Bronchial epithelial cell (primary cell): ENCODE measurements at places on chromosomes 6 and 20. TPM values are rescaled to one million over a fixed set of nuclear protein-coding genes. Genes with fewer than 3 reads are reported as not detected.
A peak's percentile ranks its signal among the peaks of the same experiment; 100 is the strongest.

DNA sequence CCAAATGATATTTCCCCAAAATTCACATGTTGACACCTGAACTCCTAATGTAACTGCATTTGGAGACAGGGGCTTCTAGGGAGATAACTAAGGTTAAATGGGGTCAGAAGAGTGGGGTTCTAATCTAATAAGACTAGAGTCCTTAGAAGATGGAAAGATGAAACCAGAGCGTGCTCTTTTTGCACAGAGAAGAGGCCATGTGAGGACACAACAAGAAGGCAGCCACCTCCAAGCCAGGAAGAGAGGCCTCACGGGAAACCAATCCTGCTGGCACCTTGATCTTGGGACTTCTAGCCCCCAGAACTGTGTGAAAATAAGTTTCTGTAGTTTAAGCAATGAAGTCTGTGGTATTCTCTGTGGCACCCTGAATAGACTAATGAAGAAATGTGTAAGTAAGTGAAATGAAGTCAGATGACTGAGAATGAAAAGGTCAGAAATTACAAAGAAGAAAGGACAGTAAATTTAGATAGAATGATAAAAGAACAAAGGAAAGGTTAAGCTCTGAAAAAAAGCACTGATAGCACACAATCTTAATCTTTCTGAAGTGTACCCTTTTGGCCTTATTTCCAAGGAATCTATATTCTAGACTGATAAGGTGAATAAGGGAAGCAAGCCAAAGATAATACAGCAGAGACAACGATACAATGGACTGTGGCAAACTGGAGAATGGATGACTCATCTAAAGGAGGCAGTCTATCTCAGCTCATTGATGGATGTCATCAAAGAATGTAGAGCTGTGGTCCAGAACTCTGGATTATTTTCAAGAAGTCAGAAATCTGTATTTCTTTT lies 110.4 kb downstream of the MYB start:
- peak; percentile 34 for DNase-seq

GRCh38 chr6:35328108-35328723 lies 14.1 kb upstream of the PPARD start:
- no peak for DNase-seq

DNA sequence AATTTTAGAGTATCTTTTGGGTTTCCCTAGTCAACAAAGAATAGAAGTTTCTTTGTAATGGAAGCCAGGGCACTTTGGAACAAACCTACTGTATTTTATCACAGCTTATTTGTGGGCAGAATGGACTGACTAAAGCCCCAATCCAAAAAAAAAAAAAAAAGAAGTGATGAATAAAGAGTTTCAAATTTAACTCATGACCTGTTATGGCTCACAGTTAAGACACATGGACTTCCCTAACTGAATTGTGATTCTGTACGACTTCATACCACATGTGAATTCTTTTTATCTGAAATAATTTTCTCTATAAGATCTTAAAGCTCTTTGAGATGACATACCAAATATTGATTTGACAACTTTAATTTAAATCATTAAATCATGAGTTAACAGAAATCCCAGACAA lies 77.2 kb downstream of the FILIP1 start:
- no peak for DNase-seq

DNA sequence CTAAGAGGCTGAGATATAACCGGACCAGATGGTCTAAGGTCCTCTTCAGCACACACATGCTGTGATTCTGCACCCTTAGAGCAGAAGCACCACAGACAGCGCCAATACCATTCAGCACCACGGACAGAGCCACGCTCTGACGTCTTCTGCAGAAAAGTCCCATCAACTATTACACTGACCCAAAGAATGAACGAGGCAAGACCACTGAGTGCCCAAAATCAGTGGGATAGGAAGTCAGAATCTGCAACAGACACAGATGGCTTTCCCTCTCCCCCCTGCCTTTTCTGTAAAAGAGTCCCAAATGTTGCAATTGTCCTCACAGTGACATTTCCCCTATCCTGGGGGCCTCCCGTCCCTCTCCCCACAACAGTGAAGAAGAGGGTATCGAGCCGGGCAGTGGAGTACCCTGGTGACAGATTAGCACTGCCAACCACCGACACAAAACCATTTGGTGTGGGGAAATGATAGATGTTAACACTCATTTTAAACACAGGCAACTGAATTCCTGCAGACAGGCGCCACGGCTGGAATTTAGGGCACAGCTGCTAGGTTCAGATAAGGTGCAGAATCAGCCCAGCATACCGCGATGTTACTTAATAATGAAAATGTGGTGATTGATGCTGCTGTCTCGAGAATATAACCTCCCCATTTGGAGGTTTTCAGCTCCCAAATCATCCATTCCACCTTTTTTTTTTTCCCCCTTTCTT lies 66.6 kb upstream of the CTNNBL1 start:
- peak; percentile 37 for DNase-seq

DNA sequence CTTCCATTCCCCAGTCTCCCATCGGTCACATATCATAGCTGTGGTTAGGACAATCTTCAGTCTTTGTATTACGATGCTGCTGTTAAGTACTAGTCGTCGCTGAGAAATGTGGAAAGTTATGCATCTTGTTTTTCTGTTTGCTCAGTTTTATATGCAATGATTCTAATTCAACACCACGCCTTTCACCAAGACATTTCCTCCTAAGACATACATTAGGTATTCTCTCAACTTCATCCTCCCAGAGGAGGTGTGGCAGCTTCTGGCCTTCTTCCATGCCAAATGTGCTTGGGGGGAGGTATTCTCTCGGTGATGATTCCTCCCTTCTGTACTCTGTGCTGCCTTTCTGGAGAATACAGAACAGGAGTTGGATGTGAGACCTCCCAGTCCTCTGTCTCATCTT lies 66.1 kb downstream of the B4GALT5 start:
- DNase-seq: no peak

DEFB118 gene
- not detected in 2 replicates for total RNA-seq

DNA sequence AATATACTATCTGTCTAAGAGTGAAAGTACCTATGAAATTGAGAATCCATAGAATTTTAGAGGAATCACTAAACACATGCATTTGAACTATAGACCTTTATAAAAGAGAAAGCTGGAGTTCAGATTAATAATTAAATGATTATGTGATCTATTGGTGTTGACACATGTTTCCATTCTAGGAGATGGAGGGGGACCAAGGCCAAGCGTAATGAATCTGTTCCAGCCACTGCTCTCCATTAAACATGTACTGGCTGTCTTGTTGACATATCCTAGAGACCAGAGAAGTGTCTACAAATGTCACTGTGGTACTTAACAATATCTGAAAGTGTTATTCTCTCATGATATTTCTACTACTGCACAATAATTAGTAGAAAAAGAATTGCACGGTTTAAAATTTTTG lies 432.4 kb downstream of the BMP2 start:
- DNase-seq: no peak

DNA sequence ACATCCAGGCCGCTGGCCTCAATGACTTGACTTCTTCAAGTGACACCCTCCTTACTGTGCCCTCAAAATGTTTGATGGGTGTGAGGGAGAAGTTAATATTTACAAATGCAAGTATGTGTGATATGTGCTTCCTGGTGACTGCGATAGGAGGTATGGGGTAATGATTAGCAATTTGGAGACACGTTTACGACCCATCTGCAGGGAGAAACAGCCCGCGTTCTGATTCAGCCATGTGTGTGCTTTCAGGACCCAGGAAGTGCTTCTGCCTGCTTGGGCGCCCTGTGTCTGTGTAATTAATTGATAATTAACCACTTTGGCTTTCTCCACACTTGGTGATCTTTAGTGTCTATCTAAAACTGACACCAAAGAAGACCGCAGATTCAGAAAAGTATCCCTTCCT lies 25.0 kb downstream of the SIRPA start:
- no peak for DNase-seq

SDCBP2 gene
- 96.4 and 176 TPM in 2 replicates for total RNA-seq

CD24 gene
- total RNA-seq: 911 and 1,344 TPM in 2 replicates

DNA sequence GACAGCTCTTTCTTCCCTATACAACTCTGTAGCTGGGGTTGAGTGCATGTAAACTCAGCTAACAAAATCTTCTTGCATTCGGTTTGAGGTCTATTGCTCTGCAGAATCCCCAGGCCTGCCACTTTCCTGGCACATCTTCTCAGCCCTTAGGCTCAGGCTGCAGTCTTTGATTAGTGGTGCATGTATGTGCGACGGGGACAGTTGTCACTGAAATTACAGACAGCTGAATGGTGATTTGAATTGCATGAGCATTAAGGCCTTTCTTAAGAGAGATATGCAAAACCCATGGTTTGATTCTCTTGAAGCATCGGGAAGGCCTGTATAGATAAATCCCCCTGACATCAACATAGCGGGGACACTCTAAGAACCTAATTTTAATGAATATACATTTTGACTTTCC lies 222.8 kb downstream of the CDH26 start:
- no peak for DNase-seq

SGK2 gene
- total RNA-seq: 0.38 and 0.53 TPM in 2 replicates
